ENCODE measurements at places on chromosomes 13 and 19.

- no peak for DNase-seq
These were observed 57.8 kb downstream of the IER2 start for GRCh38 chr19:13207846-13208671.

GRCh38 chr13:46855166-46855565, 41.7 kb downstream of the HTR2A start:
- DNase-seq, result no peak

DNA sequence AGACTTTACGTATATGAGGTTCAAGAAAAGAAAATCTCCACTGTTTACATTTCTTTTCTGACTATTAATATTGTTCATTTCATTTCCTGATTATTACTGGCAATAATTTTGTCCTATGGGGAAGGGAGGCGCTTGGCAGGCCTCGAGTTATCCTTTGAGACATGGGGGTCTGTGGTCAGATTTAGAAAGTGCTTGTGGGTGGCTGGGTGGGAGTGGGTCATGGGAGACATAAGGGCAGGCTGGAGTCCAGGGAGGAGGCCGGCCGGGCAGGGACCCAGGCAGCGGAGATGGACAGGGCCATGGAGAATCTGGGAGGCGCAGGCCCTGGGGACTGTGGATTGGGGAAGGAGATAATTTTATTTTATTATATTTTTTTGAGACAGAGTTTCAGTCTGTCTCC, 40.1 kb downstream of the LTBP4 start:
- DNase-seq, result no peak

- DNase-seq, result peak; percentile 81
These were observed 18.2 kb upstream of the PTBP1 start for GRCh38 chr19:778910-779653.

- DNase-seq, result no peak
These were observed 625.2 kb upstream of the PCDH20 start for GRCh38 chr13:62040806-62041205.

DNA sequence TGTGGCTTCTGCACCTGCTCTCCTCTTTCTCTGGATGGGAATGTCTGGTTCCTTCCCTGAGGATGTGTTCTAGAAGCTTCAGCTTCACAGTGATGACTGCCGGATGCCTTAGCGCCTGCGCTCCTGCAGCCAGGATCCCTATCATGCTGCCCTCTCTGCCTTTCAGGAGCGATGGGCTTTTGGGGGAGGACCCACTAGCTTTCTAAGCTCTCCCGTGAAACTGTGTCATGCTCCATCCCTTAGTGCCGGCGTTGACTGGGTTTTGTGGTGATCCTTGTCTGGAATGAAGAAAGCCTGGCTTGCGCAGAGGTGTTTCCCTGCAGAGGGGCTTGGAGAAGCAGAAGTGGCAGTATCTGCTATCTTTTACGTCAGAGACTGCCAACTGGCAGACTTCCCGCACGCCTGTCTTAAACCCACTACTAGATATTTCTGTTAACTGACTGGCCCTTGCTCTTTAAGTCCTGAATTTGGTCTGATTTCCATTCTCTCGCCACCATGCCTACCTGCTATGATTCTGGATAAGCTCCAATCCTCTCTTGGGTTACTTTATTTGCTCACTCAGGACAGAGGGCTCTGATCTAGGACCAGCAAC, 3.8 kb upstream of the KMT2B start:
- no peak for DNase-seq

- no peak for DNase-seq
These were observed 1069.5 kb downstream of the DIAPH3 start for GRCh38 chr13:59094181-59094580.

DNA sequence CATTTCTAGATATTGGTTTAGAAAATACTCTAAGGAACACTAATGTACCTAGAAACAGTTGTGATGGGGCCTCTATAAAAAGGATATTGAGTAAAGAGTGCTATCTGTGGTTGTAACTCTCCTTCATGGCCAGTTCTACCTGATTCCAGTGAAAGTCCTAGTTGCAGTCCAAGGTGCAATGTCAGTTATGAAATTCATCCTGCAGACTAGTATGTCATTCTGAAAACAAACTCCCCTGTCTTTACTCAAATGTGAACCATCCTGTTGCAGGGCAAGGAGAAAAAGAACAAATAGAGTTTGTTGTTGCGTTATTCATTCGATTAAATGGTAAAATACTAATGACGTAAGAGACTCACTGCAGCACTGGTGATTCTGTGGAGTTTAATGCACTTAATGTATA, 18.3 kb upstream of the N4BP2L1 start:
- peak; percentile 92 for DNase-seq

DNA sequence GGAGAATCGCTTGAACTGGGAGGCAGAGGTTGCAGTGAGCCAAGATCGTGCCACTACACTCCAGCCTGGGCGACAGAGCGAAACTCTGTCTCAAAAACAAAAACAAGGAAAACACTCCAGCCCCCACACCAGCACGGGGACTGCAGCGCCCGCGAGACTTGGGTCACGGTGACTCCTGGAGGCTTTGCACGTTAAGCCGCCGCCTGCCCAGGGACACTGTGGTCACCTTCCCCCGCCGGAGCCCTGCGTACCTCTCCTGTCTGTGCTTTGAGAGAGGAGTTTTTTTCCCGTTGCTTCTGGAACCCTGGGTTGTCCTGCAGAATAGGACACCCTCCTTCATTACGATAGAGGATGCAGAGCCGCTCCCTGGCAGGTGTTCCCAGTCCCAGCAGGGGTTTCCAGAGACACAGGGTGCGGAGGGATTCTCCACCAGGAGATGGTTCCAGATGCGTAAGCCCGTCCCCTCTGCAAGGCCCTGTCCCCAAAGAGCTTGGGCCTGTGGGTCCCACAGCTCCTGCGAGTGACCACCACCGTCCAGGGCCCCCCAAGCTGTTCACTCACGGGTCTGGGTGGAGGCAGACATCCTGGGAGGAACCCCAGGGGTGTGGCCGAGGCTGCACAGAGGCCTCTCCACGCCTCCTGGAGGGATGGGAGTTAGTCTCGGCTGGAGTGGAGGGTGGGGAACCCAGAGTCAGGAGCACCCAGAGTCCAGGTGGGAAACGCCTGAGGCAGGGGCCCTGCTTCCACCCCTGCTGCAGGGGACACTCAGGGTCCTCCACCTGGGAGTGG, 42.8 kb upstream of the NDUFS7 start:
- DNase-seq, result no peak

- peak; percentile 81 for DNase-seq
These were observed 7.1 kb downstream of the COMMD6 start for GRCh38 chr13:75530549-75530961.

DNA sequence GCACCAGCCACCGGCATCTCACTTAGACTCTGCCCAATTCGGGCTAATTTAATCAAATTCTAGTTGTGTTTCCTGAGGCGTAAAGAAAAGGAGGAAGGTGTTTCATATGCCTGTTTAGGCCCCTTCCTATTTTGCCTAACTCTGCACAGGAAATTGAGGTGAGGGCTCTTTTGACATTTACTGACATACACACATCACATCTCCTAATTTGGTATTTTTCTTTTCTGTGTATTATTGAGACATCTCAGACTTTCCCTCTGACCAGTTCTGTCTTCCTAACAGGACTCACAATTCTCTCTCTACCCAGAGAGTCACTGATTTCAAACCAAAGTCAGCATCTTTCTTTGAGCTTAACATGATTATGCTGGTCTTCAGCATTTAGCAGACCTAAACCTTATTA, 7.9 kb downstream of the CEACAM3 start:
- DNase-seq, result no peak

DNA sequence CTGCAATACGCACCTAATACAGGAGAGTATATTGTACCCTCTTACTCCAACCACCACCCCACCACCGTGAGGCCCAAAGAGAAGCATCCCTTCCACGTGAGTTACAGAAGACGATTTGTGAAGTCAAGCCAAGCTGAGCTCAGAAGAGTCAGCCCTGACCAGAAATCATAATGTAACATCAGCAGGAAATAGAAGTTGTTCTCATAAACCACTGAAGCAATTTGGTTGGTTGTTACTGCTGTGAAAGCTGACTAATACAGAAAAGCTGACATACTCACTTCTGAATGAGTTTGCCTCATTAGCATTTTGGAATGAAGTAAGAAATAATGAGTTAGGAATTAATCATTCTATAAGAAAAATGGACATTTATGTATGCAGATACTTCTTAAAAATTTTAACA, 749.4 kb upstream of the SLC10A2 start:
- no peak for DNase-seq

GRCh38 chr19:48799358-48800300, 11.2 kb downstream of the BCAT2 start:
- DNase-seq, result no peak

DNA sequence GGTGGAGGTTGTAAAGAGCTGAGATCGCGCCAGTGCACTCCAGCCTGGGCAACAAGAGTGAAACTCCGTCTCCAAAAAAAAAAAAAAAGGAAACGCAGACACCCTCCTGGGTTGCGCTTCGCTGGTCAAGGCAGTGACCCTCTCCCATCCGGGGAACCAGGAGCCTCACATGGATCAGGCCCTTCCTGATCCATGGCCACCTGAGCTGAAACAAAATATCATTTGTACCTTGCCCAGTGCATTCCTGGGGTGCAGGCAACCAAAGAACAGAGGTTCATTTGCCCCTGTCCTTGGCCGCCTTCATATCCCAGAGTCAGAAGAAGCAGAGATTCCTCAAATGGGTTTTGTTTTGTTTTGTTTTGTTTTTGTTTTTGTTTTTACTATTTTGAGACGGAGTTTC, 8.0 kb upstream of the LSM4 start:
- no peak for DNase-seq

DNA sequence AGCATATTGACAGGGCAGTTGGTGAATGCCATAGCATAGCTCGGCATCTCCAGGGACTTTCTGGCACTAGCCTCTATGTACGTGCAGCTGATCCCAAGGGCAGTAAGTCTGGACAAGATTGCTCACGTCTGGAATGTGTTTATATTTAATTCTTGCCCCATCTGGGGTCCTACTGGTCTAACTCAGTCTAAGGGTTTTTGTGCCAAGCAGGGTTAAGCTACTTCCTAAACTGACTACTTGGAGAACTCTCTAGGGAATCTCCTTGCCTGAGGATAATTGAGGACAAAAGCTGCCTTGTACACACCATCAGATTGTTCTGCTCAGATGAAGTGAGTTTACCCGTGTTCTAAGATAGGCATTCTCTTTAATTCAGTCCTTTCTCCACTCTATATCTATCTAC, 358.1 kb downstream of the MYO16 start:
- DNase-seq, result no peak

- peak; percentile 90 for DNase-seq
These were observed 7.7 kb downstream of the EPS15L1 start for GRCh38 chr19:16463991-16464575.

DNA sequence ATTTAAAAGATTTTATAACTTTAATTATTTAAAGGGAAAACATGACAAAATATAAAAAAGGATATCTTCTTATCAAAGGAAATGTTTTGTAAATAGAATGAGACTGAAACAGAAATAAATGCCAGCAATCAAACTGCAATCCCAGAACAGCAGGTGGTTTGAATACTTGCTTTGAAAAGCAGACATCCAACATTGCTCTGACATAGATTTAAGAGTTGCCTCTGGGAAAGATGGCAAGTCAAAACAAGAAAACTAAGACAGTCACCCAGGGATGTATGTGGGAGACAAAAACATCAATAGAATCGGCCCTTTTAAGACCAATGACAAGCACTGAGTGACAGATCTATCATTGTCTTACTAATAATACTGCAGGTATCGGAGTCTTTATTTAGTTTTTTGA, 789.7 kb upstream of the GPC6 start:
- DNase-seq, result no peak

- peak; percentile 91 for DNase-seq
These were observed 54.0 kb downstream of the RFC3 start for GRCh38 chr13:33872005-33872351.

DNA sequence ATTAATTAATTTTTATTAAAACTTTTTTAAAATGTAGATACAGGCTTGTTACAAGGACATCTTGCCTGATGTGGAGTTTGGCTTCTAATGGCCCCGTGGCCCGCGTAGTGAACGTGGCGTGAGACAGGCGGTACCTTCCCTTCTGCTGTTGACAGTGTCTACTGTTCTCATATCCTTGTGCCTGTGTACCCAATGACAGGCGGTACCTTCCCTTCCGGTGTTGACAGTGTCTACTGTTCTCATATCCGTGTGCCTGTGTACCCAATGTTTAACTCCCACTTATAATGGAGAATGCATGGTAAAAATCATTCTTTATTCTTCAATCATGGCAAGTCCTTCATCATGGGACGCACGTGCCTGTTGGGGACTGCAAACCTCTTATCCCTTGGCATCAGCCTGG, 79.1 kb upstream of the ZNF835 start:
- DNase-seq, result peak; percentile 25

DNA sequence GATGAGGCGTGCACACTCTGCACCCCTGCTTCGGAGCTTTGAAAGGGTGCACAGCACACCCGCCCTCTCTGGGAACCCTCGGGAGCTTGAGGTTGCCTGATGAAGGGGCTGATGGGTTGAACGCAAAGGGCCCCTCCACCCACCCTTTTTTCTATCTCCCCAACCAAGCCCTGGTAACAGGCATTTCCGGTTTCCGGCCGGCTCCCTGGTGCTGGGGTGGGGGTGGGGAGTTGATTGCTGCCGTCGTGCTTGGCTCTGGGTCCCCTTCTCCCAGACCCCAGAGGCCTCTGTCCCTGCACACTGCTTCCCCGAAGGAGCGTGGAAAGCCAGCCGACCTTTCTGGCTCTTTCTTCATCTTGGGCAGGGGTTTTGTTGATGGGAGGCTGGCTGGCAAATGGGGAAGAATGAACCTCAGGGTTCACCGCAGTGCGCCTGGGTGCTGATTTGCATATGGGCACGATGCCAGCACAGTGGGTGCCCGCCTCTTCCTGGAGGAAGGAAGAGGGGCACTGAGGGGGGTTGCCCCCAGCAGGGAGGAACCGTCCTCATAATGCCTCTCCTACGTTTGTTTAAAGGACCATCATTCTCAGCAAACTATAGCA, 29.1 kb downstream of the VAV1 start:
- DNase-seq, result no peak

DNA sequence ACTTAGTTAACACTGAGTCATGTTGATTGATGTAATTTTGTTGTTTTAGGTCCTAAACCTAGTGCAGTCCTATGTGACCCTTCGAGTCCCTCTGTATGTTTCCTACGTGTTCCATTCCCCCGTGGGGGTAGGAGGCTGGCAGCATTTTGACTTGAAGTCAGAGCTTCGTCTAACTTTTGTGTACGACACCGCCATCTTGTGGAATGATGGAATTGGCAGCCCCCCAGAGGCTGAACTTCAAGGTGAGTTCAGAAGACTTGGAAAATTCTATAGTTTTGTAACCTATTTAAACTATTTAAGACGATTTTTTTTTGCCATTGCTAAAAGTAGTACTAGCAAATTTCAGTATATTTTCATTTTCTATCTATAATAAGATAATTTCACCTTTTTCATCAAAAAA, 117.9 kb downstream of the STOML3 start:
- DNase-seq, result peak; percentile 35

- DNase-seq, result no peak
These were observed 64.4 kb downstream of the RASA3 start for GRCh38 chr13:114067886-114068651.

GRCh38 chr13:56349866-56350265, 790.9 kb upstream of the PRR20A start:
- no peak for DNase-seq

DNA sequence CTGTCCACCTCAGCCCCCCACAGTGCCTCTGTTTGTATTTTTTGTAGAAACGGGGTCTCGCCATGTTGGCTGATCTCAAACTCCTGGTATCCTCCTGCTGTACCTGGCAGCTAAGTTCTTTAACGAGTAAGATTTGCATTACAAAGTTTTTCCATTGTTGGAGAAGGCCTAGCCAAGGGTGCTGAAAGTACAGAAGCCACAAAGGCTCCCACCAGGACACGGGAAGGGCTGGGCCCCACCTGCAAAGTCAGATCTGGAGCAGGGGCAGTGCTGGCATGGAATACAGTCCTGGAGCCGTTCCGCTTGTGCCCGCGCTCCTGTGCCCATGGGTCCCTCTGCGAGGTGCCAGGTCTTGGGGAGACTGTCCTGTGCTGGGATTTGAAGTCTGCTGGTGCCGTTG, 12.1 kb downstream of the FZR1 start:
- no peak for DNase-seq
